ENCODE measurements at places on chromosomes 6 and 20. TPM values are rescaled to one million over a fixed set of nuclear protein-coding genes. Genes with fewer than 3 reads are reported as not detected.

HLA-A gene
- 1,261 TPM for total RNA-seq

RAB23 gene
- 2.2 TPM for total RNA-seq

RGS17 gene
- total RNA-seq, result not detected

PACSIN1 gene
- total RNA-seq, result not detected

DNA sequence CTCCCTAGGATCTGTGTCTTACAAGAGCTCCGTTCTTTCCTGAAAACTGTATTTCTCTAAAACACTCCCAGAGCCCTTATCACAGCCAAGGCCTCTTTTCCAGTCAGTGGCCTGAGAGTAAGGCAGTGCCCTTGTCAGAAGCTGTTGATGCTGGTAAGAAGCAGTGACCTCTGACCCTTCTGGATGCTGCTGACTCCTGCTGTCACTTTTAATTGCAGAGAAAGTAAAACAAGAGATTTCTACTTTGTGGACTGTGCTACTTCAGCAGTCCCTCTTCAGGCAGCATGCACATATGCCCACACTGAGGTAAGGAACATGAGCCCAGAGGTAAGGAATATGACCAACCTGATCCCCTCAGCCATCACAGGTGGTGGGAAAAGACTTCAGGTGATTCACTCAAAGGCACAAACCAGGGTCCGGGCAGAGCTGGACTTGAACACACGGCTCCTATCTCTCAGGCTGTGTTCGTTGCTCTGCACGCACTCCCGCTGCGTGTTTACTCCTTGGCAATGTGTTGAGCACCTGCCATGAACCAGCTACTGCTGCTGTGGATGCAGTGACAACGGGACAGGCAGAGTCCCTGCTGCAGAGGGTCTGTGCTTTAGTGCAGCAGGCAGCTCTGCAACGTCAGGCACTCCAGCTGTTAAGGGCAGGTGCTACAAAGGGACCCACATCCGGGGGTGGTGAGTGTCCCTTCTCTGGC lies 201.9 kb upstream of the CST7 start:
- no peak for DNase-seq

TMEM244 gene
- not detected for total RNA-seq

LAMA2 gene
- 0.05 TPM for total RNA-seq
